ENCODE measurements at places on chromosomes 11 and 22.

DNA sequence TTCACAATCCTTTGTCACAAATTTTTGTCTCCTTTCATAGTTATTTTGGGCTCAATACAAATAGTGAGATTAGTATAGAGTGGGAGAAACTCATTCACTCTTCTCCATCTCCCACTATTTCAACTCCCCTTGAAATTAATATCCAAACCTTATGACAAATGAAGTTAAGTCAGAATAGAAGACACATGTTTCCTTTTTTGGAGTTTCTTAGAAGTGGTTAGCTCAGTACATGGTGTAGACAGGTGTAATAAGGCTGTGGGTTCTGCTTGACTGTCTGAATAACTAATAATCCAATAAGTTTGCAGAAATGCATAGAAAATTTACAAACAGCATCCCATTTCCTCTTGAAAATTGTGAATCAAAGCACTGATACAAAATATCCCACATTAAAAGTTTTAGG, 10.8 kb upstream of the HSPA8 start:
- no peak for DNase-seq

DNA sequence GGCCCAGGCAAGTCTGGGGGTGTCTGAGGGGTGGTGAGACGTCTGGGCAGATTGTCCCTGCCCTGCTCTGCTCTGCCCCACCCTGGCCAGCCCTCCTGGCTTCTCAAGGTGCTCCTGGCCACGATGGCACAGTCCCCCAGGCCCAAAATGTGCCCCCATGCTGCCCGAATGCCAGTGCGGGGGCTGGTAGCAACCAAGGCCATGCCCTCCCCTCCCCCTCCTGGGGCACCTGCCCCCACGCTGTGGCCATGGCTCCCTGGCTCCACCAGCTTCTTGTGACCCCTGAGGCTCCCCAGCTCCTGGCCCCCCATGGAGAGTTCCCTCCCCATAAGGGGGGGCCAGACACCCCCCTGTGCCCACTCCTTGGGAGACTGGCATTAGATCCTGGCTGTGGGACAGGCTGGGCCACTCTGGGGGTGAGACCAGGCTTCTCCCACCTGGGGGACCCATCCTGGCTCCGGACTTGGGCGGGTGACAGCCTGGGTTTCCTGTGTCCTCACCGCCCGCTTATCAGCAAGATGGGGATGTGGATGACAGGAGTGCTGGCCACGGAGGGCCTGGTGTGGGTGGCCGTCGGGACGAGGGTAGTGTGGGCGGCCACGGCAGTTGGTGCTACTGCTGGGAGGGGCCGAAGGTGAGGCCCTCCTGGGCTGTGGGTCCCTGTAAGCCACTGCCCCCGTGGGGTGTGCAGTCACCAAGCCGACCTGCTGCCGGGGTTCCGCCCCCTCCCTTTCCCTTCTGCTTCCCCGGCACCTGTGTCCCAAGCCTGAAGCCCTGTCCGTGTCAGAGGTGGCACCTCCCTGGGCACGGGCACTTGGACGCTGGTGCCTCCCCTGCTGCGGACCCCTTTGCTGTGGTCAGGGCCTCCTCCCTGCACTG, 15.9 kb upstream of the MUC6 start:
- DNase-seq: peak; percentile 3

GRCh38 chr11:115503886-115504275, 334 bp downstream of the CADM1 start:
- no peak for DNase-seq

- no peak for DNase-seq
Measured at GRCh38 chr11:132464003-132464342, 1068.3 kb downstream of the OPCML start.

GRCh38 chr11:84541731-84542340, 1085.3 kb downstream of the DLG2 start:
- DNase-seq: no peak

GRCh38 chr11:64298966-64299846, 952 bp upstream of the CATSPERZ start:
- DNase-seq: peak; percentile 52

- DNase-seq: no peak
Measured at GRCh38 chr22:39649500-39650089, 79.0 kb downstream of the CACNA1I start.

DNA sequence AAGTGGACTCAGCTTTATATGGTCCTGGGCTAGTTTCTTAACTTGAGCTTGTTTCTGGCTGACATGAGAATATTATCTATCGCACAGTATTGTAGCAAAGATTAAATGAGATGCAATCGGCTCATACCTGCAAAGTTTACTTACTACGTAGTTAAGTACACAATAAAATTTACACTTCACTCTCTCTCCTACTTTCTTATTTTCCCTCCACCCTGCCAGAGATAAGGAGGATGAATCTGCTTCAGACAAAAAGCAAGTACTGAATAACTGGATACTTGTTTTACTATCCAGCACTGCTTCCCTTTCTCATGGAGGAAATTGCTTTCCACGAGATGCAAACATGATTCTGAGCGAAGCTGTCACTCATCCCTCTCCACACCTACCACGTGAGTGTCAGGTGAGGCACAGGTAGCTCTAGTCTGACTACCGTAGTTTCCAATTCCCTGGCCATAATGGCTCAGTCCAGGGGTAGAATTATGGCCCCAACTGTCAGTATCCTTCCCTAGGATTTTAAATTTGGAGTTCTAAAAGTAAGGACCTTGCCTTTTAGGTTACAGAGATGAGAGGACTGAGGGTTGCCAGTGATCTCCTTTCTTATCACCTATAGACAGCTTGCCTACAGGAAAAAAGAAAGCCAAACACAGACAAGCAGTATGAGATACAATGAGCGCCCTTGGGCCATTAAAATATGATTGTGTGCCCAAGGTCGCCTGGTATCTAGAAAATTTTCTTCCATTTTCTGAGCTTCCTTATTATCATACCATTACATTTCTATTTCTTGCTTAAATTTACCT, 39.8 kb downstream of the GAB2 start:
- DNase-seq: no peak

DNA sequence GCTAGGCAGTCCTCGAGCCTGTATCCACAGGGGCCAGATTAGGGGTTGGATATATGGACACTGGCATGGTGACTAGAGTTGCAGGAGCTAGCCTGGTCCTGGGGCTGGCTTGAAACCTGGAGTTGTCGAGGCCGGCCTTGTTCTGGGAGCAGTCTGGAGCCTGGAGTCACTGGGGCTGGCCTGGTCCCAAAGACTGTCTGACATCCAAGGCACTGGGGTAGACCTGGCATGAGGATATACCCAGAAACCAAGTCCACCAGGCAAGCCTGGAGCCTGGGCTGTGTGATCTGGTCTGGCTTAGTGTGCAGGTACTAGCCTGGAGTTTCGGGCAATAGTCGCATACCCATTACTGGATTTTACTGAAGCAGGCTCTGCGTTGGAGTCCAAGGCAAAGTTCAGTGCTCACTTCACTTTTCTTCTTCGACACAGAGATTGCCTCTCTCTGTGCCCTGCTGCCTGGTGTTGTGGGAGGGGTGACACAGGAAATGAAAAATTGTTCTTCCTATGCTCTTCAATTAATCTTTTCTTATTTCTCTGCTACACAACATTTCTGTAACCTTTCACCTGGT, 4.3 kb upstream of the GLYATL1 start:
- DNase-seq: no peak

DNA sequence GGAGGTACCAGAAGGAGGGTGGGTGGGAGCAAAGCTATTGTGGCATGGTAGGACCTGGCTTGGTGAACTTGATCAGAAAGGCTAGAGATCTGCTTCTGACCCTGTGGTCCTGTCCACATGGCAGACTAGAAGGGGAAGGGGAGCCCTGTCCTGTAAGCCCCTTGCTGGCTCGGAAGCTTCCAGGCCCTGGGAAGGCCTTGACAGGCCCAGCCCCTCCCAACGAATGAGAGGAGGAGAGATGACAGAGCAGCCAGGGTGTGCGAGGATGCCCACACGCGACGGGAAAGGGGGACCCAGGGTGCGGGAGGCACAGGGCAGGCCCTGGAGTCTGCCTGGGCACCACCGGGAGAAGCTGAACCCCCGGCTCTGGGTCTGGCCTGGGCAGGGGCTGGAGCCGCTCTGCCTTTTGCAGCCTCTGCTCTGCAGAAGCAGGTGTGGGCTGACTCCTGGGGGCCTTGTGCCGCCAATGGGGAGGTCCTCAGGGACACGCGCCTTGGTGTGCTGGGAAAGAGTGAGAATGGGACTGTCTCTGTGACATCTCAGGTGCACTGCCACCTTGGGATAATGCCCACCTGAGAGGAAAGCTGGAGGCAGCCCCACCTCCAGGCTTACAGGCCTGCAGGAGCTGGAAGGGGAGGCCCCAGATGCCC, 1447.5 kb downstream of the BRD1 start:
- no peak for DNase-seq

- DNase-seq: peak; percentile 90
Measured at GRCh38 chr11:93330446-93330984, at the start of gene DEUP1. Gene DEUP1 (plus strand): TSS chr11:93330742. CDS start chr11:93332260, 1,518 bp downstream.

GRCh38 chr11:19391026-19391425, 150.3 kb upstream of the E2F8 start:
- DNase-seq: no peak

DNA sequence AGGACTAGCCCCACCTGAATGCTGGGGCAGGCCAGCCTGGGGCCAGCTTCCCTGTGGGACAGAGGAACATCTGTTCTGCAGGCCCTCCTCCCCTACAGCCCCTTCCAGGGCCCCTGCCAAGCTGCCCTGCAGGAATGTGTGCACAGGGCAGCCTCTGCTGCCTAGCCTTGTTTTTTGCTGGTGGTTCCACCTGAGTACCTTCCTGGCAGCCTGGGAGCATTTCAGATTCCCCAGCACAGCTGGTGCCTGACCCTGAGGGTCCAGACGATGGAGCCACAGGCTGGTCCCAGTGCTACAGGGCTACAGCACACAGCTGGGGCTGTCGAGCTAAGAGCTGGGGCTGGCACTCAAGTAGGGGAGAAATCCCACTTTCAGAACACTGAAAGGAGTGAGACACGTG, 22.3 kb upstream of the GPR83 start:
- peak; percentile 24 for DNase-seq

DNA sequence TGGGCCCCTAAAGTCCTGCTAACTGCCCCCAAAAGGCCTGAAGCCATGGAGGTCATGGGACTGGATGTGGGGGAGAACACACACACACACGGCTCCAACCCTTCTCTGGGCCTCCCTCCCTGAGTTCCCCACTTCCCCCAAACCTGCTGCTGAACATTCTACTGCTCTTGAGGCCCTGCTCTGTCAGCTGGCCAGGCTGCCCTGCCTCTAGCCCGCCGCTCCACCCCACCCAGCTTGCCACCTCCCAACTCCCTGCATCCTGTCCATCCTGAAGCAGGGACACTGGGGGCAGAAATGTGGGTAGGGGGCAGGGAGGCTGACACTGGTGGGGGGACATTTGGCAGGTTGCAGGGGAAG, 1.0 kb downstream of the KCNJ4 start:
- DNase-seq: no peak

DNA sequence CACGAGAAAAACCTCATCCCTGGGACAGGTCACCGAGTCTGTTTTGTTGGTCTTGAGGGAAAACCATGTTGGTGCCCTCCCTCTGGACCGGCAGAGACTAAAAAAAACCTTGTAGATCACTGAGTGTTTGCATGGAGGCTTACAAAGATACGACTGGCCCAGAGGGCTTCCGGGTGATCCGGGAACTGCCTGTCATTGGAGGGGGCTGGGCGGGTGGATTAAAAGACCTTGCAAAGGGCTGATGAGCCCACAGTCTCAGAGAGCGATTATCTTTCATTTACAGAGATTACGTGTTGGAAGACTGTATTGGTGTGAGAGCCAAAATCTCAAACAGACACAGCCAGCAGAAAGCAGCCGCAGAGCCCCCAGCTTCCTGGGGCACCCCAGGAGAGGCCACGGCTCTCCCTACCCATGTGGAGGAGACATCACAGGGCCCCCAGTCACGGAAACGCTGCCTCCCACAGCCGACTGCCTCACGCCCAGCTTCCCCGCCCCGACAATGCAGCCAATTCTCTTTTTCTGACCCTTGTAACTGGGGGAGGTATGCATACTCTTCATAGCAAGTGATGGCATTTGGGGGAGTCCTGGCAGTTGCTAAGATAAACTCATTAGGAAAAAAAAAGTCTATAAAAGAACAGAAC, 426.4 kb downstream of the CTTN start:
- no peak for DNase-seq

DNA sequence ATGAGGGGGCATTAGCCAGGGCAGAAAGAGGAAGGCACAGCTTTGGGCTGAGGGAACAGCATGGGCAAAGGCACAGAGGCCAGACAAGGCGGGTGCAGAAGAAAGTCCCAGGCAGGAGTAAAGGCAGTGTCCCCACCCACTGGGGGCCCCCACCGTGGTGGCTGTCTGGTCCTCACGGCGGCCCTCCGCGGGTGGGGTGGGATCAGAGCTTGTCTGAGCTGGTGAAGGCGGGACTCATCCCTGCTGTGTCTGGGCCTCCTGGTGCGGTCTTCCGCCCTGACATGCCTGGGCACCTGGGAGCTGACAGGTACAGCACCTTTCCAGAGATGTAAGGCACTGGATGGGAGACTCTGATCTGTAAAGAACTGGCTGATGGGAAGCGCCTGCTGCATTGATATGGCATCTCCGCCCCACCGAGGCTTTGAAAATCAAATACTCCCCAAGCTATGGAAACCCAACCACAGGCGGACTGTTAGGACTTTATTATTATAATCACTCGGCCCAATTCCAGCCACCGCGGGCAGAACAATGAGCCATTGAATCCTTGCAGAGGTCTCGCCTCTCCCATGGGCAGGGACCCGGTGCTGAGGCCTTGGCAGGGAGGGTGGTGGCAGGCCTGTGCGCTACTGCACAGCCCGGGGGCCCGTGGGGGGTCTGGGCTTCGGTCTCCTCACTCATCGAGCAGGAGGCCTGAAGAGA, 14.2 kb upstream of the GNB1L start:
- DNase-seq: no peak

DNA sequence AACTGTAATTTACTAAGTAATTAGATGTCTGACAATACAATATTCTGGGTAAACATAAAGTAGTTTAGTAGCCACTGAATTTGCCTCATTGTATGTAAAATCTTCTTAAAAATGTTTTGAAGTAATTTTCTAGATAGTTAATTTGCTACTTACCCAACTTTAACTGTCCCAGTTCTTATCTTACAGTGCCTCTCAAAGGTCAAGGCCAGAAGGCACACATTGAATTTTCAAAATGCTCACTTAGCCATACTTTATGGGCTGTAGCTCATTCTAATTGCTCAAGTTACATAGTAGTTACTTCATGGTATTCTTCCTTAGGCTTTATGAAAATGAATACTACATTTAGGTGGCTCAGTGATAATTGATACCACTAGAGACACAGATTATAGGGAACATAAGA, 666.6 kb downstream of the CNTN5 start:
- DNase-seq: no peak

- DNase-seq: no peak
Measured at GRCh38 chr11:85844439-85845123, 10.6 kb upstream of the CCDC83 start.

DNA sequence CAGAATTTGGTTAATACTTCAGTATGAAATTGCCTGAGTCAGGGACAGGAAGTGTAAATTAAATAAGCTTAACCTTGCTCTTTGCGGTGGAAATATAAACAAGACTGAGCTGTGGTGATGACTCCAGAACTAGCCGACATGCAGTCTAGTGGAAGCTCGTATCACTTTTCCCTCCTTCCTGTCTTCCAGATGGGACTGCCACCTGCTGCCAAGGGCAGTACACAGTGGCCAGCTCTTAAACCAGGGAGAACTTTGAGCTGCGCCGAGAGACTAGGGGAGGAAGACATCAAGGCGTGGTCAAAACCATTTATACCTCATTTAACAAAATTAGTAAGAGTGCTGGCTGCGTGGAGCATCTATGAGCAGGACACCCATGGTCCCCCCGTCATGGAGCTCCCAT, 31.3 kb upstream of the CTTN start:
- DNase-seq: no peak

GRCh38 chr11:44626645-44627044, 61.2 kb downstream of the CD82 start:
- DNase-seq: no peak

GRCh38 chr22:45295492-45295891, 10.7 kb downstream of the UPK3A start:
- DNase-seq: no peak

All from nephron progenitor cell (in vitro differentiated cells).